HL-60 (cell line): ENCODE measurements at places on chromosomes 4 and X.

GRCh38 chr4:29718136-29718535 is 1002.0 kb upstream of the PCDH7 start:
- no peak for DNase-seq

DNA sequence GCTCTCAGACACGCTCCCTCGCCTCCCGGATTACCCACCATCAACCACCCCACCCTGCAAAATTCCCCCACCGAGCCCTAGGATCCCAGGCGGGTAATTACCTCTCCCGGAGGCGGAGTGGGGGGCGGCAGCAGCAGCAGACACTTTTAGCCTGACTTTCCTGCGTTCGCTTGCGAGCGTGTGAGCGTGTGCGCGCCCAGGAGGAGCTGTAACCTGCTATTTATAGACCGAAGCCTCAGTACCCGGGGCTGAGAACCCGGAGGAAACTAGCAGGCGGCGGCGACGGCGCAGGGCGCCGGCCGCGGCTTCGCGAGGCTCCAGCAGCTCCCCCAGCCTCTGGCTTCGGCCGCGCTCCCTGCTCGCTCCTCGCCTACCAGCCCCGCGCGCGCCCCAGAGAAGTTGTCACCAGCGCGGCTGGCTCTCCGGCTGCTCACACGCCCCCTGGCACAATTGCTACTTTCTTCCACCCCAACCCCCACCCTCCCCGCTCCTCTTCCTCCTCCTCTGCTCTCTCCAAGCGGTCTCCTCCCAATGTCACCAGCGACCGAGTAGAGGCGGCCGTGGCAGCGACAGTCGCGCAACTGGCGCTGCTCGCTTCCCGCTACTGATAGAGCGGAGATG is at the start of gene INPP4B:
Gene INPP4B, minus strand, starts transcription at position 194 of the 621 bp plus-strand sequence.
- peak; percentile 15 for DNase-seq

GRCh38 chr4:39528061-39528465 is 824 bp upstream of the UGDH start:
- DNase-seq: no peak

DNA sequence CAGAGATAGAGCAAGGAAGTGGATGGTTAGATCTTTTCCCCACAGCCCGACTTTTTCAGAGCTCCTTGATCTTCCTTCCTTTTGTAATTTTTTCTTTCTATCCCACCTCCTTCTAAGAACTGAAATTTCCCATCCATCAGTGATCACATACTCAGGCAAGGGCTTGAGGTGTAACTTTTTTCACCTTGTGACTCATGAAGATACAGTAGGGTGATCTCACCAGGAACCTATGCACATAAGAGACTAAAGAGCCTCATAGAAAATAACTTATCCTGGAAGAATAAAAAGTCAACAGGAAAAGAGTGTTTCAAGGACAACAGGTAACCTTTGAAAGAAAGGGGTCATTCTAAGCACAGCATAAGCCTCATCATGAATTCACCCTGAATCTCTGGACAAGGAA is 131.2 kb upstream of the HCCS start:
- DNase-seq: no peak

- DNase-seq: no peak
Measured at GRCh38 chrX:78931814-78932213, 13.4 kb upstream of the P2RY10 start.

DNA sequence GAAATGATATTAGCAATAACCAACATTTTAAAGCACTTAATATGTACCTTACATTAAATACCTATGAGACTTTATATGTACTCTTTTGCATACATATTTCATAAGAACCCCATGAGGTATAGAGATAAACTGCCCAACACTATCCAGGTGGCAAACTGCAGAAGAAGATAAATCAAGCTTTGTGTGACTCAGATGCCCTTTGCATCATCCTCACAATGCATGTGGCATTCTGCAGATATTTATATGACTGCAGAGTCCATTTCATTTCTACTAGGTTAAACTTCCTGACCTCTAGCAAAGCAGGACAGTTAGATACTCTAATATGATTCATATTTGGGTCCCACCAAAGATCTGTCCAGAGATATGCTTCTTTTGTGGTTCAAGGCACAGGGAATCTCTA is 85.6 kb upstream of the RASGEF1B start:
- DNase-seq: no peak

DNA sequence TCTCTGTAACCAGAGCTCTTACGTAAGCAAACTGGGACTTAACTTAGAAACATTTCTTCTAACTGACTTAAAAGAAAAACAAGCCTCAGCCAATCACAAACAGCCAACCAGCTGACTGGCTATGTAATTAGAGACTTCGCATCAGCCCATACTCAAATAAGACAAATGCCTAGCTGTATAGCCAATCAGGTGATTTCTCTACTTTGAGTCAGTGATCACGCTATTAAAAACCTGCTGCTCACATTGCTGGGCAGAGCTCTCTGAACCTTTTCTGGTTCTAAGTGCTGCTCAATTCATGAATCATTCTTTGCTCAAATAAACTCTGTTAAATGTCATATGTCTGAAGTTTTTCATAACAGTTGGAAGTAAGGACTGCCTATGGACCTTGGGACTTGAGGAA is 9.9 kb upstream of the SMIM10L2A start:
- DNase-seq: no peak

DNA sequence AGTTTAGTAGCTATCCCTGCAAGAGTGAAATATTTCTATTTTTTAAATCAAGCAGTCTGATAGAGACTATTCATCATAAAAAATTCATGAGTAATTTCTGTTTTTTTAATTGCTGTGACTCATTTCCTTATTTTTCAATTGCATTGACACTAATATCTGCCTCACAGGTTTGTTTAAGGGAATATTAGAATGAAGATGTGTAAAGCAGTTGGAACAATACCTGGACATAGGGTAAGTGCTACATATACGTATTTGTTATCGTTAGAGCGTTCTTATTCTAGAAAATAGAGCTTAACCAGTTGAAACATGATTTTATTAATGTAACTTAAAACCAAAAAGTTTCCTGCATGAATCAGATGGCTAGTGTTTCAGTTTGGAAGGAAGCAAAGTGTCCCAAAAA is 2211.3 kb downstream of the PCDH7 start:
- no peak for DNase-seq

DNA sequence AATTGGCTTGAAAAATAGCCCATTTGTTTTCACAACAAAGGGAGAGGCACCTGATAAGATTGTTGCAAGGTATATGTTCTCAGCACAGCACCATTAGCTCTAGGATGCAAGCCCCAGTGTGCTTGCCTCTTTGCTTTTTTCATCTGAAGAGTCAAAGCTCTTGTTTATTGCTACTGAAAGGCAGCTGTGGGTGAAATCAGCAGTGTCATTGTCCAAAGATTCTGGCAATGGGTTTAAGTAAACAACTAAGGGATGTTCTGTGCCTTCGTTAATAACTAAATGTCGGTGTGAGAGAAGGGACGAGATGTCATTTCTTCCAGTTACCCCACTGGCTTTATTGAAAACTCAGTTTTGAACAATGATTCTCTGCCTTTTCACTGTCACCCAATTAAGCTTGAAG is 567.7 kb downstream of the KCNIP4 start:
- DNase-seq: no peak

DNA sequence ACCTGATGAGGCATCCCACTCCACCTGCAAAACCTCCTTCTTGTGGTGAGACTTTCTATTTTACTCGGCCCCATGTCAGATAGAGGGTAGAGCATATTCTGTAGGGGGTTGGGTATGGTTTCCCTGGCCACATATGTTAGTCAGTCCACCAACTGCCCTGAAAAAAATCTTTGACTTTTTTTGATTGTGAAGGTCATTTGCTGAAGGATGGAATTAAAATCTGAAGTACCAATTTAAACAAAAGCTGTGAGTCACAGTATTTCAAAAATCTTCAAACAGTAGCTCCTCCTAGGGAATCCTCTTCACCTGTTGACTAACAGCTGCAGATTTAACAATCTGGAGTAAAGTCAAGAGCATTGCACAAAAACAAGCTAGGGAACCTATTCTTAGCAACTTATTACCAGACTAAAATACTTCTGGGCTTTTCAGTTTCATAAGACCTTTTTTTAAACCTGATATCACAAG is 8.0 kb upstream of the CCDC110 start:
- no peak for DNase-seq

DNA sequence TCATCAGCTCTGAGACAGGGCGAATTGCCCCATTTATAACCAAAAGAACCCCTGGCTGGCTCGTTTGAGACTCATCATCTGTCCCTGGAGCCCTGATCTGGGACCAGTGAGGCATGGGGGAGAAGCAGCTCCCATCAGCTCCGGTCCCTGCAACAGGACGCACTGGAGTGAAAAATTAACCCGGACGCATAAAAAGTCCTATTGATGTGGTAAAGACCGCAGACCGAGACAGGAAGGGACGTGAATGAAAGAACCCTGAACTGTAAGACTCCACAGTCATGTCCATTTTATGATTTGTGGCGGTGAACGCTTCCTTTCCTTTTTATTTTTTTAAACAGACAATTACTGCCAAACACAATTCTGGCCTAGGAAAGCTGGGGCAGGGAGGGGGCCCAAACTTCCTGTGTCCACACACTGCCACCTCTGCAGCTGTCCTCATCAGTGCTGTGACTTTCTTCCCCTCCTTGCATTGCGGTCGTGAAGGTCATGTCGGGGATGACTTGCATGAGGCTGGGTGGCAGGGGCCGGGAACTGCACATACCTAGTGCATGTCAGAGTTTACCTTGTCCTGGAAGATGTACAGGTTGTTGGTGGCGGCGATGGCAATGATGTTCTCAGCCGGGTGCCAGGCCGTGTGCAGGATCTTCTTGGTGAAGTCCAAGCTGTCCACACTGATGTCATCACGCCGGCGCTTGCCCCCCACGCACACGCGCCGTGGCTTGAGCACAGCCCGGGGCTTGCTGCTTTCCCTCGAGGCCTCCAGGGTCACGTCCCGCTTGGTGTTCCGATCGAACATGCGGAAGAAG is 53.3 kb downstream of the WFS1 start:
- DNase-seq: no peak

GRCh38 chr4:90118527-90119195 is 8.5 kb upstream of the CCSER1 start:
- no peak for DNase-seq
